ENCODE measurements at places on chromosomes 6 and 20. TPM values are rescaled to one million over a fixed set of nuclear protein-coding genes. Genes with fewer than 3 reads are reported as not detected.

Gene CCR6
- total RNA-seq, result 1.1 TPM

DNA sequence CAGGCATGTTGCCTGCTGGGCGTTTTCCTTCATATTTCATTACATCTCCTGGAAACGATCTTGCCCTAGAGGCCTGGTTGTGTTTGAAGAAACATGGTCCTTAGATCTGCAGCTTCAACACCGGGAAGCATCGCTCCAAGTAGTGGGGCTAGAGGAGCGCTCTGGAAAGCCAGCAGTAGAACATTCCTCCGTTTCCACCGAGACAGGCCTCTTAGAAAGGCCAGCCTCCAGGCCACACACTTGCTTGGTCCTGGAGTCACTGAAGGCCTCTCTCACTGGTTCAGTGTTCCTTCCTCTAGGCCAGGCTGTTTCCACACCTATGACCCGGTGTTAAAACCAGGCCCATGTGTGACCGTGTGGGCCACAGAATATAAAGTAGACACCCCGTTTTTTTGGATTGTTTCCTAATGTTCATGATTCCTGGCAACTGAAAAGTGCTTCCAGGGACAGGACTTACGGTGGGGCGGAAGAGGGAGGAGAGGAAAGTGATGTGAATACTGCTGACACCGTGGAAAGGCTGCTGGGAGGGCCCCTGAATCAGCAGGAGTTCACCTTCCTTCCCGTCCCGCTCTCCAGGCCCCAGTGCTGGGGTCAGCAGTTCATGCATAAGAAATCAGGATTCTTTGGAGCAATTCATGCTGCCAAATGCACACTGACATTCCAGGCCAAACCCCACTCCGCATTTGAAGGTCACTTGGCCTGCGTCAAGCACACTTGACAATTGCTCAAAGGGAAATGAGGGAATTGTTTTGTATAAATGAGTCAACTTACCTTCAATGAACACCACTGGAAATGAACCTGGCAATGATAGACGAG lies 83.8 kb downstream of the IYD start:
- no peaks in the 10 kb centered on the region for H3K27me3 ChIP-seq
- no peak overlapping the region for H3K27ac ChIP-seq
- no peaks in the 10 kb centered on the region for H3K36me3 ChIP-seq
- no peak overlapping the region for H3K4me3 ChIP-seq
- H3K4me1 ChIP-seq, result no peaks in the 10 kb centered on the region
- DNase-seq, result no peak

DNA sequence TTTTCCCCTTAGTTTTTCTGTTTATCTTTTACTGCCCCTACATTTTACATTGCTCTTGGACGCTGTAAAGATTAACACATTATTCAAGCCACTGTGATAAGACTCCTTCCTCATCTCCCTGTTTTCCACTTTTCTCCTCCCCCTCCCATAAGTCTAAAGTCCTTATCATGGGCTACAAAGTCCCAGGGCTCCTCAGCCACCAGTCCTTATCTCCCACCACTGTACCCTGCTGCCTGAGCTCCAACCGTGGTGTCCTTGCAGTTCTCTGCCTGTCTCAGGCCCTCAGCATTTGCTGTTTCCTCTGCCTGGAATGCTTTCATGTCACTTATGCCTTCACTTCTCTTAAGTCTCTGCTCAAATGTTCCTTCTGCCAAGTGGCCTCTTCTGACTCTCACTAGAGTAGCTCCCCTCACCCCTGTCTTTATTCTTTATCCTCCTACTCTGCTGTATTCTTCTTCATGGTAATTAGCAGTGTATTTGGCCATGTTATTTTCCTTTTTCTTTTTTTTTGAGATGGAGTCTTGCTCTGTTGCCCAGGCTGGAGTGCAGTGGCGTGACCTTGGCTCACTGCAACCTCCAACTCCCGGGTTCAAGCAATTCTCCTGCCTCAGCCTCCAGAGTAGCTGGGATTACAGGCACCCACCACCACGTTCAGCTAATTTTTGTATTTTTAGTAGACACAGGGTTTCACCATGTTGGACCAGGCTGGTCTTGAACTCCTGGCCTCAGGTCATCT lies 10.8 kb upstream of the LATS1 start:
- H3K4me3 ChIP-seq, result no peak overlapping the region
- H3K4me1 ChIP-seq, result peaks cover under 1% of the 10 kb centered on the region
- DNase-seq, result no peak
- no peaks in the 10 kb centered on the region for H3K27me3 ChIP-seq
- no peak overlapping the region for H3K27ac ChIP-seq

Gene ELOVL2
- total RNA-seq, result 0.19 TPM

GRCh38 chr6:131122516-131122915 lies 12.8 kb upstream of the AKAP7 start:
- H3K27ac ChIP-seq, result no peak overlapping the region
- no peak for DNase-seq
- no peaks in the 10 kb centered on the region for H3K36me3 ChIP-seq

Gene MROH8
- 4.4 TPM for total RNA-seq

Gene CYP24A1
- 1.5 TPM for total RNA-seq

DNA sequence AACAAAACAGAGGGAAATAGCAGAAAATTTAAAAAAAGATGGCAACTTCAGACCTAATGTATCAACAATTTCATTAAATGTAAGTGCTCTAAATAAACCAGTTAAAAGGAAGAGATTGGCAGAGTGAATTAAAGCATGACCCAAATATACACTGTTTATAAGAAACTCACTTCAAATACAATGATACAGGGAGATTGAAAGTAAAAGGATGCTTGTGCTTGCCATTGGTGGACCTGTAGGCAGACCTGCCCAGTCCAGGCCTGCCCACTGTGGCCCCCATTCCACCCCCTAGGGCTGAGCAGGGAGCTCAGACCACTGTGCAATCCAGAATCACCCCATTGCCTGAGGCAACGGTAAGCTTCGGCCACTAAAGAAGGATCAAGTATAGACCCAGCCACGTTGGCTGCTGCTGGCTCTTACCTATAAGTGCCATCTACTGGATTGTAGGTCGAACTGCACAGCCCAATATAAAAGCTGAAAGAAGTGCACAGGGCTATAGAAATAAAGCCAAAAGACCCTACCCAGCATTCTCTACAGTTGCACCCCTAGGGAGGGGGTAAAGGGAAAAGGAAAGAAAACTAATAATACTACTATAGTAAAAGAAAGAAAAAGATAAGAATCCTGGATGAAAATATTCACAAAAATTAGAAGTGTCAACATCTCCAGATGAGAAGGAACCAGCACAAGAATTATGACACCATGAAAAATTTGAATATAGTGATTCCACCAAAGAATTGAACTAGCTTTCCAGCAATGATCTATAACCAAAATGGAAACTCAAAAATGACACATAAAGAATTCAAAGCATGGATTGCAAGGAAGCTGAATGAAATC lies 36.1 kb downstream of the PSMB1 start:
- H3K4me3 ChIP-seq, result no peak overlapping the region
- H3K27ac ChIP-seq, result no peak overlapping the region
- H3K27me3 ChIP-seq, result no peaks in the 10 kb centered on the region
- no peak for DNase-seq
- H3K36me3 ChIP-seq, result no peaks in the 10 kb centered on the region
- H3K4me1 ChIP-seq, result no peaks in the 10 kb centered on the region

DNA sequence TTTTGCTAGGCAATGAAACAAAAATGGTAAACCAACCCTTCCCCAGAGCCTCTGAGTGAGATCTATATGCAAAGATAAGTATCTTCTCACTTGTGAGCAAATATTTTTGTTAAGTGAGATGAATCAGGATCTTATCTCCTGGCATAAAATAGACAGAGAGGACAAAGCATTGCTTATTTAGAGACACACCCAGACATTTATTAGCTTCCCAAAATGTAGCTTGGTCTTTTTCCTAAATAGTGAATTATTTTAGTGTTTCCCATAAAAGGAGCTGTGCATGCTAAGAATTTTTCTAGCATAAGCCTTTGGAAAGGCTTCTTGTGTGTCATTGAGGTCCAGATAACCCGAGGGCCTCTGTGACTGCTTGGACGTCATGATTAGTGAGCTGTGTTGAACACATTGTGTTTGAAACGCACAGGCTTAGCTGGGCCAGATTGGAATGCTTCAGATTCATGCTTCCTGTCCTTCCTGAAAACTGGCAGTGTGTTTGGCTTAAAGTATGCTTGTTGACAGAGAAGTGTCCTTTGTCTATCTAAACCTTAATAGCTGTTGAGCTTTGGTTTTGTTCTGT lies 16.5 kb downstream of the MTHFD1L start:
- H3K27ac ChIP-seq, result peak overlapping the region; percentile 56
- no peaks in the 10 kb centered on the region for H3K36me3 ChIP-seq
- H3K27me3 ChIP-seq, result no peaks in the 10 kb centered on the region
- peak; percentile 68 for DNase-seq

Gene EPPIN
- not detected for total RNA-seq

Gene BPIFB1
- total RNA-seq, result not detected

Gene GSTA2
- not detected for total RNA-seq

- peaks cover 87% of the 10 kb centered on the region for H3K36me3 ChIP-seq
- peak; percentile 82 for DNase-seq
- peak overlapping the region; percentile 1 for H3K4me3 ChIP-seq
- peak overlapping the region; percentile 38 for H3K27ac ChIP-seq
- H3K4me1 ChIP-seq, result peaks cover 38% of the 10 kb centered on the region
- H3K27me3 ChIP-seq, result no peaks in the 10 kb centered on the region
These were observed 11.6 kb downstream of the TNFAIP3 start for GRCh38 chr6:137878486-137879285.

GRCh38 chr6:139380611-139381010 lies 6.2 kb upstream of the CITED2 start:
- no peaks in the 10 kb centered on the region for H3K27me3 ChIP-seq
- DNase-seq, result no peak

GRCh38 chr6:157993076-157993475 lies 11.4 kb downstream of the SYNJ2 start:
- H3K4me3 ChIP-seq, result no peak overlapping the region
- peaks cover 18% of the 10 kb centered on the region for H3K4me1 ChIP-seq
- H3K27ac ChIP-seq, result no peak overlapping the region
- DNase-seq, result no peak

GRCh38 chr20:23350904-23351838 lies 580 bp downstream of the NXT1 start:
- peaks cover 27% of the 10 kb centered on the region for H3K36me3 ChIP-seq
- H3K27ac ChIP-seq, result peak overlapping the region; percentile 99
- DNase-seq, result no peak
- H3K4me1 ChIP-seq, result peaks cover 30% of the 10 kb centered on the region

- H3K27me3 ChIP-seq, result no peaks in the 10 kb centered on the region
- no peak for DNase-seq
- no peak overlapping the region for H3K4me3 ChIP-seq
- peaks cover 19% of the 10 kb centered on the region for H3K4me1 ChIP-seq
- H3K27ac ChIP-seq, result no peak overlapping the region
- H3K36me3 ChIP-seq, result peaks cover 86% of the 10 kb centered on the region
These were observed 10.2 kb downstream of the ADRM1 start for GRCh38 chr20:62313021-62313420.

- no peak overlapping the region for H3K4me3 ChIP-seq
- H3K36me3 ChIP-seq, result no peaks in the 10 kb centered on the region
These were observed 145.1 kb upstream of the NRSN1 start for GRCh38 chr6:23980965-23981364.
